NCI-H2029 treated with DMSO at 0.1 percent for 48 hours (cell line): ENCODE measurements at places on chromosomes 1 and 21.

GRCh38 chr1:56417646-56418045 is 161.7 kb downstream of the PLPP3 start:
- DNase-seq = no peak

DNA sequence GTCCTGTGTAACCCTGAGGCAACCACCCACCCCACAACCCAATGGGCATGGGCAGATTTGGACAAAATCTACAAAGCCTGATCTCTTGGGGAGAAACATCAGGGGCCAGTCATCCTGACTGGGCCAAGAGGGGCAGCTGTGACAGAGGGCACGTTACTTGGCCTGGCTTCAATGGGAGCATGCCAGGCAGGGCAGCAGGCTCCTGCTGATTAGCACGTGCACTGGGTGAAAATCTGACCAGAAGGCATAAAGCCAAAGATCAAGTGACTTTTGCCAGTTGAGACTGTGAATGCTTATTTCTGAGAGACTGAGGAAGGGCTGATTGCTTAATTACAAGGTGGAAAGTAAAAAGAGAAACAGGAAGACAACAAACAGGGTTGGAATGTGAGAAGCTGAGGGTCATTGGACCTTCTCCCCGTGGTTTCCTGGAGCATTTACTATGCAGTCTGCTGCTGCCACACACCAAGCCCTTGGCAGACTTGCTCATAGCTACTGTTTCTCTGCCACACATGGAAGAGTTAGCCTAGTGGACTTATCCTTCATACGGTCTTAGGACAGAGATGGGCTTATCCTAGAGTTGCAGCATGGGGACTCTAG is 39.8 kb upstream of the TNR start:
- no peak for DNase-seq

- no peak for DNase-seq
These were observed 546.2 kb upstream of the ADGRL2 start for GRCh38 chr1:81254560-81254959.

- DNase-seq = no peak
These were observed 175.6 kb upstream of the ESRRG start for GRCh38 chr1:216898801-216899200.

GRCh38 chr1:212285685-212286555 is 710 bp downstream of the PPP2R5A start:
- DNase-seq = peak; percentile 19
